ENCODE measurements at places on chromosomes 2 and 18.

- no peak for DNase-seq
Observed at GRCh38 chr2:120251880-120252224, 800 bp upstream of the RALB start.

DNA sequence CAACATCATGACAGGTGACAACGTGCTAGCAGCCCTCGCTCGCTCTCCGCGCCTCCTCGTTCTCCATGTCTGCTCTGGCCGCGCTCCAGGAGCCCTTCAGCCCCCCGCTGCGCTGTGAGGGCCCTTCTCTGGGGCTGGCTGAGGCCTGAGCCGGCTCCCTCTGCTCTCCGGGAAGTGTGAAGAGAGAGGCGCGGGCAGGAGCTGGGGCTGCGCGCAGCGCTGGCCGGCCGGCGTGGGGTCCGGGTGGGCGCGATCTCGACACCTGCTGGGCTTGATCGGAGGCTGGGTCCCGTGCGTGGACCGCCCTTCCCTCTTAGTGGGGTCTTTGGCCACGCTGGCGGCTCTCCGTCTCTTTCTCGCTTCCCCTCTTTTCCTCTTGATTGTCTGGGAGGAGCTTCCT lies 195.5 kb downstream of the ANKRD30BL start:
- no peak for DNase-seq

GRCh38 chr2:71540818-71541217 lies 87.5 kb downstream of the DYSF start:
- DNase-seq: no peak

DNA sequence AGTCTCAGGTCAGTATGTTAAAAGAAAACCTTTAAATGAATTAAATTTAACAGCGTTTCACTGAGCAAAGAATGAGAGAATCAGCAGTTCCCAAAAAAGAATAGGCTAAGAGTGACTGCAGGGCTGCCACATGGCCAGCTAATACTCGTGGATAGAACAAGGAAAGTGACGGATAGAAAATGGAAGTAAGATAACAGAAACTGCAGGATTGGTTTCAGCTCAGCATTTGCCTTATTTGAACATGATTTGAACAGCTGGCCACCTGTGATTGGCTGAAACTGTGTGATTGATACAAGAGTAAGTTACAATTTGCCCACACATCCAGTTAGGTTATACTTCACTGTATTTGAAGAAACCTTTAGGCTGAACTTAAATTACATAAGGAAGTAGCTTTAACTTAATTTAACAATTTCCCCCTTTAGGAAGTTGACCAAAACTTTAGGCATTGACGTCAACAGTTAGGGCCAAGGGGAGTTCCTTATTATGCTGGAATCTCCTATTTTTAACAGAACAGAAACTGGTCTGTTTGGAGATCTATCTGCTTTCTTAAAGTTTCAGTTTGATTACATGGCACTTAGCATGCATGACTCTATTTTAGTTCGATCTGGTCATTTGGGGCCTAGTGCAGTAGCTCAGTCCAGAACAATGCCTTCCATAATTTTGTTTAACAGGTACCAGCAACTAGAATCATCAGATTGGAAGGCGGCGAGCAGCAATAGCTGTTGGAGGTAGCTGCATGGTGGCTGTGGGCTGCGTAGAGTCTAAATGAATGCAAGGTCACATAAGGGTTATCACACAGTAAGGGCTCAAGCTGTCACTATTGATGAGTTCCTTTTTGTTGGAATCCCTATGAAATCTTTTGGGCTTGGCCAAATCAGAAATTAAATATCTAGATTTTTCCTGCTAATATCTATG lies 143.4 kb downstream of the TRIM43 start:
- no peak for DNase-seq

- DNase-seq: no peak
Observed at GRCh38 chr2:101113441-101114267, 37.5 kb downstream of the TBC1D8 start.

GRCh38 chr2:215527736-215528135 lies 91.9 kb upstream of the FN1 start:
- no peak for DNase-seq

DNA sequence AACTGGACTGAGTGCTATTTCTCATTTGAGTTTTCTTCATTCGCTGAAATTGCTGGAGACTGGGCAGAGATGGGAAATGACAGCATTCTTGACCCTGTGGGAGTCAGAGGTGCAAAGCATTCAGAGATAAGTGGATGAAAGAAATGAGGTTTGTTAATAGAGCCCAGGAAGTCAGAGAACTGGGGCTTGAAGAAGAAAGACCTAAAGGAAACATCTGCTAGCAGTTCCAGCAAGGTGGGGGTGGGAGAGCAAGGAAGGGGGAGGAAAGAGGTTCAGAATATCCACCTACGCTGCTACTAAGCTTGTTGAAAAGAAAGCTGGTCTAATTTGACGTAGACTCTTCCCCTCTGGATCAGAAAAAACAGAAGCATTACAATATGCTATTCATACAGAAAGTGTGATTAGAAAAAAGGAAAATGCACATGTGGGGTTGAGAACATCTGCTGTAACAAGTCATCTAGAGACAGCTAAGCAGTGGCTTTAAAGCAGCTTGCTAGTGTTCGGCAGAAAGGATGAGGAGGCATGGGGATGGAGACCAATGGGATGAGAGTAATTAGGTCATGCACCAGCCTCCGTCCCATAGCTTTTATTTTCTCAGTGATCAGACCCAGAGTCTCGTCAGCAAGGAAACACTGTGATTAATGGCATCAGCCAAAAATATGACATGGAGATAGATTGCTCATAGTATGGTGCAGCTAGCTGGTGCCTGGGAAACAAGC lies 29.7 kb downstream of the NAB1 start:
- DNase-seq: no peak

DNA sequence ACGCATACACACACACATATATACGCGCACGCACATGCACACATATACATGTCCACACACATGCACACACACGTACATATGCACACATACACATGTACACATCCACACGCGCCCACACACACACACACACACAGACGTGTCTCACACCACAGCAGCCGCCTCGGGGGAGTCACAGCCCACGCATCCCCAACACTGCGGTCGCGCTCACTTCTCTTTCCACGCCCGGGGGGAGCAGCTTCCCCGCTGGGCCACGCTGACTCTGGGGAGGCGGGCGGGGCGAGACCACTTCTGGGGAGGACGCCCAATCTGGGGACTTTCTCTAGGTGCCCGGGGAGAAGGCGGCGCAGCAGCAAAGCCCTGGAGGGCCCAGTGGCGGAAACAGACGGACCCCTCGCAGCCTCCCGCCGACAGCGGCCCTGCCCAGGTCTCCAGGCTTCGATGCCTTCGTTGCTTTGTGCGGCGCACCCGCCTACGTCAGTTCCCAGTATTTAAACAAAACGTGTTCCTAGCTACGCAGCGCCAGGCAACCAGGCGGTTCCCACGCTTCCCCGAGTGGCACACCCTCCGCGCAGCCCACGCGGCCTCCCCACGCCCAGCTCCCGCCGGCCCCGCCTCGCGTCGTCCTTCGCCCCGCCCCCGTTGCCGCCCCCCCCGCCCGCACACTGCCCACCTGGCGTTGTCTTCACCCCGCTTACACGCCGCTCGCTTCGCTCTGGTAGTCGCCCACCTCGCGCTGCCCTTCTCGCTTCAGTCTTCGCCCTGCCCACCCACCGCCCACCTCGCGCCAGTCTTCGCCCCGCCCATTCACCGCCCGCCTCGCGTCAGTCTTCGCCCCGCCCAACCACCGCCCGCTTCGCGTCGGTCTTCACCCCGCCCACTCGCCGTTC lies 810 bp upstream of the RBFA start:
- no peak for DNase-seq

DNA sequence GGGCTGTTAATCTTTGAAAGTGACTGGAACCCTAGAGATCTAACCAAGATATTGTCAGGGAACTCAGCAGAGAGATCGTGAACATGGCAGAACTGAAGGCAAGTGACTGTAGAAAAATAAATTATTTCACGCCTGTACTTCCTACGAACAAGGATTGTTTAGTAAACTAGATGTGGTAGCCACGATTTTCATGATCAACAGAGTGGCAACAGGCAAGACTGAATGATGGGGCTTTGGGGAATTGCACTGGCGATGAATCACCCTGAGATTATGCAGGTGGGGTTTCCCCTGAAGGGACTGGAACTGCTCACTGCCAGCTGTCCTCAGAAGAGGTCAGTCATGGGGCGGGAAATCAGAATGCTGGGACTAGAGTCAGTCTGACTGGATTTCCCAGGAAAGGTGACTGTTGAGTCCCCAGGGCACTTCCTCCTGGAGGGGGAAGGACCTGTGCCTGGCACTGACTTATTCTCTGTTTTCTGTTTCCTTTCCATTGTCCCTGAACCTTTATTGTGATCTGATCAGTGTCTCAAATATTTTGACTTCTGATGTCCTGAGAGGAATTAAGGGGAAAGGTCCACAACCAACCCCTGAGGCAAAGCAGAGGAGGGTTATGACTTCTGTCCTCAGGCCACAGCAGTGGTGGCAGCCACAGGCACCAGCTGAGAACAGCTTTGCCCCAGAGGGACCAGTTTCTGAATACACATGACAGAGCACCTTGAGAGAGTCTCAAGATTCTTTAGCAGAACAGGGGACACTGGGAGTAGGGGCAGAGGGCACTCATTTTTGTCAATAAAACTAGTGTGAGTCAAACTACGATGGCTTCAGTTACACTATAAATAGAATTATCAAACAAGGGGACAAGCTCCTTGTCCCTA lies 70.0 kb downstream of the NAB1 start:
- no peak for DNase-seq

DNA sequence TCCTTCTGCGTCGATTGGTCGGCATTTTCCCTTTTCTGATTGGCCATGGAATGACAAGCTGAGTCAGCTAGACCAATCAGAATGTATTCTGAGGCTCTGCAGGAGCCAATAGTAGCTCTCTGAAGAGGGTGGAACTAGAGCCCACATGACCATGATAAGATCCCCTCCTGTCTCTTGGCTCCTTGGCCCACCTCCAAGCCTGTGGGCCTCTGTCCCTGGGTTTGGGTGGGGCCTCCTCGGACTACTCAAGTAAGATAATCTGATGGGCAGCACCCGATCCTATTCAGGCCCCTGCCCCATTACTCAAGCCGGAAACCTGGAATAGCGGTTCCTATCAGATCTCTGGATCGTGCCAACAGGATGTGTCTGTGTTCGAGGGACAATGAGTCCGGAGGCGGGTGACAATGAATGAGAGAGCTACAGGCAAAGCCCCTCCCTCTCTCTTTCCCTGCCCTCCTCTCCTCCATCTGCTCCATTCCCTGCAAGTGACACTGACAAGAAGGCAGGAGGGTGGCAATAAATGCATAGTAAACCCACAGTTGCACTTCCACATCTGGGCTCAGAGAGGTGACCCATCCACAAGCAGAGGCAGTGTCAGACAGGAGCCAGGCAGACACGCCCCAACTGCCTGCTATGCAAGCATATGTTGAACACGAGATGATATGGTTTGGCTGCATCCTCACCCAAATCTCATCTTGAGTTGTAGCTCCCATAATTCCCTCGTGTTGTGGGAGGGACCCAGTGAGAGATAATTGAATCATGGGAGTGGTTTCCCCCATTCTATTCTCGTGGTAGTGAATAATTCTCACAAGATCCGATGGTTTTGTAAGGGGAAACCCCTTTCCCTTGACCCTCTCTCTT lies 114.7 kb downstream of the TNS1 start:
- DNase-seq: no peak

GRCh38 chr2:9525266-9525665 lies 30.4 kb downstream of the ADAM17 start:
- no peak for DNase-seq

- no peak for DNase-seq
Observed at GRCh38 chr2:149562324-149562723, 25.3 kb downstream of the MMADHC start.

- DNase-seq: no peak
Observed at GRCh38 chr2:97742381-97742847, 29.0 kb downstream of the ZAP70 start.

GRCh38 chr2:191188550-191189093 lies 37.8 kb upstream of the STAT4 start:
- DNase-seq: no peak

DNA sequence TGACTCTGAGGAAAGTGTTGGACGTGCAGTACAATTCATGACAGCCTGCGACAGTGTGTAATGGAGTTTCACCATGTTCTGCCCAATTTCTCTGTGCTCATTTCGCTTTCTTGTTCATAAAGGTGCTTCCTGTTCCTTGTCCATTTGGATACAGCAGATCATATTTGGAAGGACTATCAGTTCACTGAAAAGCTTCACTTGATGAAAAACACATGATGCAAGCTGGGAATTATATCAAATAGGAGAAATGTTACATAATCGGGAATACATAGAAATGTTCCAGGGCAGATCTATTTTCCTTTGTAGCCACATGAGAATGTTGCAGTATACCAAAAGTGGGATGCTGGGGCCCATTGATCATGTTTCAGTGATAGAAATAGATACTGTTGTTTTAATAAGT lies 266.3 kb upstream of the SLC14A2 start:
- no peak for DNase-seq

DNA sequence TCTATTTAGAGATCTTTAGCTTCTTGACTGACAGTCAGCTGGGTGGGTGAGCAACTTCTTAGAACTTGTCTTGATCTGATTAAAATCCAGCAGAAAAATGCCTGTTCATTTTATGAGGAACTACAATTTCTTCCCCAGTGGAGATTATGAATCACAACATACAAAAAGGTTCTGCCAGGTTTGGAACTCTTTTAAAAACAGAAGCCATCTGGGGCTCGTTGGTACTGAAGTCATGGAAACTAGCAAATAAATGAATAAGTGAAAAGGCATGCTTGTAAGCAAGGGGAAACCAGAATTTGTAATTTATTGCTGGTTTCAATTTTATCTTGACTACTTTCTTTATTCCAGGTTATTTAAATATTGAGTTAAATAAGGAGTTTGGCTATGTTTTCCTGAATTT lies 767.4 kb downstream of the MBD2 start:
- no peak for DNase-seq

DNA sequence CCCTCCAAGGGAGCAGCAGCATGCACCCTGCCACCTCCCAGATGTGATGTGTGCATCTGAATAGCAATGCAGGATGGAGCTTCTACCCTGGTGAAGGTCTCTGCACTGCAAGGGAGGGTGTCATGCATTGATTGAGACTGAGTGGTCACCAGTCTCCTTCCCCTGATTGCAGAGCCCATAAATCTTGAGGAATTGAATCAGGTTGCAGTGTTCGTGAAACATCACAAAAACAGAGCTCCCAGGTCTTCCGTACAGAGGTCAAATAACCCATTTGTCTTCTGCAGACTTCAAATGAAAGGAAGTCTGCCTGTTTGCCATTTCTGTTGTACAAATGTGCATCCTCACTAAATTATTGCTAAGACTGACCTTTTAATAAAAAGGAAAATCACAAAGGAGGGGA lies 136.8 kb downstream of the WDSUB1 start:
- no peak for DNase-seq

- DNase-seq: no peak
Observed at GRCh38 chr2:191693778-191694177, 15.8 kb downstream of the NABP1 start.

GRCh38 chr2:217049956-217050355 lies 190.1 kb upstream of the TNP1 start:
- DNase-seq: no peak

DNA sequence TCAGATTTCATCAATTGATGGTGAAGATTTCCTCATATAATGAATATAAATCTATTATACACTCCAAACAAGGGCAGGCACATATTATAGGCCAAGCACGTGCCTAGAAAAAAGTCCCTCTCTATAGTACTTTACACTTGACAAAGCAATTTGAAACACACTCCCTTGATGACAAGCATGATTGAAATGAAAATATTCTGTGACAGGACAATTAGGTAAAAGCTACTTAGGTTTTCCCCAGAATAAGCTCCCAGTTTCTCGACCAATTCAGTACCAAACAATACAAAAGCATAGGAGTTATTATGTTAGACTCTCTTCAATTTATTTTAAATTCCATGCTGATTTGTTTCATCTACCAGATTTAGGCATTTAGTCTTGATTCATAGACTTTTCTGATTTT lies 47.7 kb downstream of the CCDC68 start:
- DNase-seq: no peak
